ENCODE measurements at places on chromosomes 13 and 19.

GRCh38 chr13:19185865-19186645 is 4.4 kb upstream of the TUBA3C start:
- DNase-seq = no peak

DNA sequence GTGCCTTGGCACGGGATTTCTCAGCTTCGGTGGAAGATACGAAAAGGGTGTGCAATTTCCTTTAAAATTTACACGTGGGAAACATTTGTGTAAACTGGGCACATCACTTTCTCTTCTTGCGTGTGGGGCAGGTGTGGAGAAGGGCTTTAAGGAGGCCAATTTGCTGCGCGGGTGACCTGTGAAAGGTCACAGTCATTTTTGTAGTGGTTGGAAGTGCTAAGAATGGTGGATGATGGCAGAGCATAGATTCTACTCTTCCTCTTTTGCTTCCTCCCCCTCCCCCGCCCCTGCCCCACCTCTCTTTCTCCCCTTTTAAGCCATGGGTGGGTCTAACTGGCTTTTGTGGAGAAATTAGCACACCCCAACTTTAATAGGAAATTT is 7.2 kb downstream of the SLITRK5 start:
- DNase-seq = no peak

GRCh38 chr13:94327318-94327717 is 152.2 kb downstream of the DCT start:
- DNase-seq = no peak

DNA sequence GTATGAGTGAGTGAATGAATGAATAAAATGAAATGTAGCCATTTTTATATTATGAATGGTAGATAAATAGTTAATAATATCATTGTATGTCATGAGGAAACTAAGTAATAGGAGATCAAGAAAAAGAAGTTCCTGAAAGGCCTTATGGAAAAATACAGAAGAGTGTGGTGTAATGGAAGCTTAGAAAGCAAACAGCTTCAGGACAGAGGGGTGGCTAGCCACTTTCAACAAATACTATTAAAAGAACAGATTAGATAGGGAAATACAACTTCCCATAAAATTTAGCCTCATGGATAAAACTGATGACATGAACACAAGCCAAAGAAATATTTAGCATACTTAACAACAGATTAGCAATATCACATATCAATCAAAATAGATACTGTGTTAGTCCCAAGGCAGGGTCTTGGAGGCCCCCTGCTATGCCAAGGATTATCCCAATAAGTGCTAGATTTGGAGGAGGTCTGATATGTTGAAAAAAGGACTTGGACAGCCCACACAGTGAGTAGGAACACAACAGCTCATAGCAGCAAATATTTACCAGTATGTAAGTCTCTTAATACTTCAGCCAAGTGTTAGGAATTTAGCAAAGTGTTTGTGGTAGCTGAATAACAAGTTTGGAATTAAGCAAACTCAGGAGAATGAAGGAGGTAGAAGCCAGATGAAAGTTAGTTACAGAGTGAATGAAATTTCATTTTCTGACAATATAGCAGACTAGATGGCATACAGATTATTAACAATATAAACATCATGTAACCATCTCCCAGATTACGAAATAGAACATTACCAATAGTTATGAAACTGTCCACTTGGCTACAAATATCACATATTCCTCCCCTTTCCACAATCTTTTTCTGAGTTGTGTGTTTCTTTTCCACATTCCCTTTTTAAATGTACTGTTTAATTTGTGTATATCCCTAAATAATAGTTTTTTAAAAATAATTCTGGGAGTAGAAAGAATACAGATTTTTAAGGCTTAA is 1632.0 kb downstream of the PCDH9 start:
- no peak for DNase-seq

DNA sequence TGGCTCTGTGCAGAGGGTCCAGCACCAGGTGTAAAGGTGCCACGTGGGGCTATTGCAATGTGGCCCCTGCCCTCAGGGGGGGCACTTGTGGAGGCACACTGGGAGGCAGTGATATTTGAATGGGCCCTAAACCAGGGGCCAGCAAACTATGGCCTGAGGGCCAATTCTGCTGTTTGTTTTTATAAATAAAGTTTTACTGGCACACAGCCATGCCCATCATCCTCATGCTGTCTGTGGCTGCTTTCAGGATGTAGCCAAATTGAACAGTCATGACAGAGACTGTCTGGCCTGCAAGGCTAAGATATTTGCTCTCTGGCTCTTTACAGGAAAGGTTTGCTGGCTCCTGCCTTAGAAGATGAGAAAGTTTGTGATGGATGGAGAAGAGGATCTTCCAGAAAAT is 33.9 kb upstream of the RANBP3 start:
- no peak for DNase-seq

GRCh38 chr19:16381756-16382401 is 57.3 kb downstream of the KLF2 start:
- peak; percentile 68 for DNase-seq

- no peak for DNase-seq
Measured at GRCh38 chr13:100636441-100636840, 38.2 kb downstream of the TMTC4 start.

DNA sequence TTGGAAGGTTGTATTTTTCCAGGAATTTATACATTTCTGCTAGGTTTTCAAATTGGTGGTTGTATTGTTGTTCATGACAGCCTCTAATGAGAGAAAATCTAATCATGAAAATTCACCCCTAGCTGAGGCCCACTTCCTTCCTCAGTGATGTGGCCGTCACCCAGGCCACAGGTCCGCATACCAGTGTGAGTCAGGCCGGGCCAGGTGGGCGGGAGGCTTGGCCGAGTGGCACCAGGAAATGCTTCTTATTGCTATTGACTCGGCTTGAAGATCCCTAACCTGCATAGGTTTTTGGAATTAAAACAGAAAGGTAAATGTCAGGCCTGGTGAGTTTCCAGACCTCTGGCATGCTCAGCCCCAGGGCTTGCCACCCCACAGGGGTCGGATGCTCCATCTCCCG is 88.7 kb downstream of the SCGB2B2 start:
- DNase-seq = no peak

DNA sequence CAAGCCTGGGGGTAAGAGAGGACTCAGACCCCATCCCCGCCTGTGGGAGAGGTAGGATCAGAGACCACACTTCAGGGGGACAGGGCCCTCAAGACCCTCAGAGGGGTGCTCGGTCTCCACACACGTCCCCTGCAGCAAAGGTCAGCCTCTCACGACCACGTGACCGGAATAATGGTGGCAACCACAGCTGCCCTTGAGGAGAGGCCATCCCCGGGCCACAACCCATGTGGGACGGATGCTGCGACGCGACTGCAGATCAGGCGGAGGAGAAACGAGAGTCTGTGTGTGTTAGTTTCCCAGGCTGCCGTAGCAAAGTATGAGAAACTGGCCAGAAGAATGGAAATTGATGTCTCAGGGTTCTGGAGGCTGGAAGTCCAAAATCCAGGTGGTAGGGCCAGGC is 8.9 kb downstream of the MED25 start:
- no peak for DNase-seq

- no peak for DNase-seq
Measured at GRCh38 chr19:46254776-46255175, 25.2 kb downstream of the IGFL1 start.

DNA sequence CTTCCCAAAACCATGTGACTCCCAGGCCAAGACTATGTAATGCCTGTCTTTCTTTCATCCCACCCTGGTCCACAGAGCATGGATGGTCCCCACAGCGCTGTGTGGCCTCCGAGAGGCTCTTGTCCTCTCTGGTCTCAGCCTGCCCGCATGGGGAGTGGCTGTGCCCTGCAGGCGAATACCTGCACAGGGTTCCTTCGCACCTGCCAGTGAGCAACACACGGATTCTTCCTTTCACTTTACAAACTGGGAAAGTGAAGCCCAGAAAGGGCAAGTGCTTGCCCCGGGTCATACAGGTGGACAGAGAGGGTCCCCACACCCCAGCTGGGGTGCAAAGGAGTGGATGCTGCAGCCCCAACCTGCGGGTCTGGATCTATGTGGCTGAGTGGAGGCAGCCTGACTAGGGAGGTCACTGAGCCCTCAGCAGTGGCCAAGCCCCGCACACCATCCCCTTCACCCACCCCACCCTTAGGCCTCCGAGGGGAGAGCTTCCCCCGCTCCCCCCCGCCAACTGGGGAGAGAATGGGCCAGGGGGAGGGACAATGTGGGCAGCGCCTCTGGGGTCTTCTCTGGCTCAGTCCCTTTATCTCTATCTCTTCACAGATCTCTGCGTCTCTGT is 747 bp upstream of the MARK4 start:
- DNase-seq = no peak

GRCh38 chr13:27500806-27501534 is 50.6 kb upstream of the MTIF3 start:
- DNase-seq = no peak

- no peak for DNase-seq
Measured at GRCh38 chr13:43270130-43270830, 246.9 kb downstream of the DNAJC15 start.

- no peak for DNase-seq
Measured at GRCh38 chr13:76808927-76809326, 77.3 kb downstream of the KCTD12 start.

DNA sequence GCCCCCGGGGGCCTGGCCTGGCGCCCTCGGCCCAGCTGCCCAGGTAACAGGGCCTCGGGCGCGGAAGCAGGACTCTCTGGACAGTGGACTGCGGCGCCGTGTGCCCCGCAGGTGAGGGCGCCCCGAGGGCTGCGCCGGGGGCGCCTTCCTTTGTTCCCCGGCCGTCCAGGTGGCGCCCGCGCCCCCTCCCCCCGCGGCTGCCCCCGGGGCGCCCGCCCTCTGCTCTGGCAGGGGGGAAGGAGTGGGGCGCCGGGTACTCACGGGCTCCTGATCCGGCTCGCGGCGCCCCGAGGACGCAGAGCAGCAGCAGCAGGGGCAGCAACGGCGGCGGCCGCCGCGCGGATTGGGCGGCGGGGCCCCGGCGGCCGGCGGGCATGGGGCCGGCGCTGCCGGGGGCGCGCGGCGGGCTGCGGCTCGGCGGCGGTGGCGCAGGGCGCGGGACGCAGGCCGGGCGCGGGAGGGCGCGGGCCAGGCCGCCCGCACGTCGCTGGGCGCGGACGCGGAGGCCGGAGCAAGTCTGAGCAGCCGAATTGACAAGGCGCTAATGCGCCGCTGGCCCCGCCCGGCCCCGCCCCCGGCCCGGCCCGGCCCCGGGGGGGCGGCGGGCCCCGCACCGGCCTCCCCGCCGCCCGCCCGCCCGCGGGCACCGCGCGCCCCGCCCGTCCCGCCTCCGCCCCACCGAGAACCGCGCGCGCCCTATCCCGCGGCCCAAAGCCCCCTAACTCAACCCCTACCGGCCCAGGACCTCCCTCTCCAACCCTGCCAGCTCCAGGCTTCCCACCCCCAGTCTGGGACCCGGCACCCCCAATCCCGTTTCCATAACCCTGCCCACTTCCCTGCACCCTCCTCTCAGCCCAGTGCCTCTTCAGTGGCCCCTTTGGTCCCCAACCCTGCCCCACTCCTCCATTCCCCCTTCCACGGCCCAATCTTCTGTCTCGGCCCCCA is at the start of gene CRLF1:
CRLF1 (minus strand) TSS at position 519 of the 945 bp plus-strand sequence; CDS start at position 376, 143 bp downstream.
- DNase-seq = no peak

DNA sequence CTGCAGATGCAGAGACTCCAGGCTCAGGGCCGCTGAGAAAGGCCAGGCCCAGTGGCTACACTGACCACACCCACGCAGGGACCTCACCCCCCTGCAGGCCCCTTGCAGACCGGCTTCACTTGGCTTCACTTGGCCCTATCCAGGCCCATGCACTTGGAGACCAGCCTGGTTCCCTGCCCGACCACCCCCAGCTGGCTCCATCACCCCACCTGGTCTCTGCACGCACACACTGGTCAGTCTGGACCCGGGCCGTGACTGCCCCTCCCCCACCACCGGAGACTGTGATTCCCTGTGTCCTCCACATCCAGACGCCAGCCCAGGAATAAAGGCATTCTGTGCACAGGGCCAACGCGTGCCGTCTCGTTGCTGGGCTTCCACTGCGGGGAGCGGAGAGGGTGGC is 4.9 kb upstream of the EBI3 start:
- DNase-seq = no peak

DNA sequence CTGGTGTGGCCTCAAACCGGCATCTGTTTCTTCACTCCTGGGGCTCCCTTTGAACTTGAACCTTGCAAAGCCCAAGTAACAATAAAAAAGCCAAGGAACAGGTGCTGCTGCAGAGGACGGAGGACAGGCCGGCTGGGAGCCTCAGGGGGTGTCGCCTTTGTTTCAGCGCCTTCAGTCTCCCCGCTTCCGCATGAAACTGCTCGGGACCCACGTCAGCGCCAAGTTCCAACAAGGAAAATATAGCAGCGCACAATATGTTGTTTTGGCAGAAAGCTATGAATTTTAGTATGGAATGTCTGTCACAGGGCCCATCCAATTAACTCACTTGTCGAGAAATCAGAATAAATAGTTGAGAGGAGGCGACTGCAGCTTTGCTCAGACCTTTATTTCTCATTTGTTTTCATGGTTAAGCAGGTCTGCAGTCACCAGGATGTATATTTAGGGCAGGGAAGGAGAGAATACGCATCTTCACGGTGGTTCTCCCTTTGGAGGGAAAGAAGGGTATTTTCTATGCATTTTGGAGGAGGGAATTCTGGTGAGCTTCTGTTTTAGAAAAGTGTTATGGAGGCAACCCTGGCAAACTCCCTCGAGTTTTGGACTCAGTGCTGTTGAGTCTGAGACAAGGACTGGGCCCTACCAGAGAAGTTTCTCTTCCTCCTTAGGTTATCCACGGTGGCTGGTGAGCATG is 34.3 kb upstream of the MEDAG start:
- DNase-seq = no peak

DNA sequence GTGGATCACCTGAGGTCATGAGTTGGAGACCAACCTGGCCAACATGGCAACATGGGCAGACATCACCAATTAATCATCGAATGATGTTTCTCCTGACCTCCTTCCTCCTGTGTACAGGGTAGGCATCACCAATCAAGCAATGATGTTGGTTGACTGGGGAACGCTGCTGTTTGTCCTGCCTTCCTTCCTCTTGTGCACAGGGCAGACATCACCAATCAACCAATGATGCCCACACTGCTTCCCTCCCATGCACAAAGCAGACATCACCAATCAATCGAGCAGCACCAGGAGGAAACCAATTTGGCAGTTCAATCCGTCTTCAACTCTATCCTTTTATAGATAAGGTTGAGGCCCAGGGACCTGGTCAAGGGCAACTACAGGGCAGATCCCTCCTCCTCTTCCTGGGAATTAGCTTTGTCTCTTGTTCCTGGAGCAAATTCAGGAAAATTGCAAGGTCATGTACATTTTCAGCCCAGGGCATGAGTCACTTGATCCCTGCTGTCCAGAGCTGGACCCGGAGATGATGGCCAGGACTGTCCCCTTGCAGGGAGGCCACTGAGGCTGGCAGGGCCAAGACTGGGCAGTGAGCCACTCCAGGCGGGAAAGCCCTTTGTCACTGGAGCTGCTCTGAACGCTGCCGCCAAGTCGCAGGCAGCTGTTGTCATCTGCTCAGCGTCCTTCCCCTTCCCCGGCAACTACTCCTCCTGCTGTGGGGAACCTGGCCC is 5.3 kb upstream of the CSNK1G2 start:
- DNase-seq = no peak

GRCh38 chr13:110277357-110277975 is 29.5 kb downstream of the COL4A1 start:
- no peak for DNase-seq

DNA sequence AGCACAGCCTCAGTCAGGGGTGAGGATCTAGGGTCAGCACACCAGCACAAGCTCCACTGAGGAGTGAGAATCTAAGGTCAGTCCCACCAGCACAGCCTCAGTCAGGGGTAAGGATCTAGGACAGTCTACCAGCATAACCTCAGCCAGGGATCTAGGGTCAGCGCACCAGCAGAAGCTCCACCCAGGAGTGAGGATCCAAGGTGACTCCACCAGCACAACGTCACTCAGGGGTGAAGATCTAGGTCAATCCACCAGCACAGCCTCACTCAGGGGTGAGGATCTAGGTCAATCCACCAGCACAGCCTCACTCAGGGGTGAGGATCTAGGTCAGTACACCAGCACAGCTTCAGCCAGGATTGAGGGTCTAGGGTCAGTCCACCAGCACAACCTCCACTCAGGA is 64.5 kb downstream of the RAB20 start:
- no peak for DNase-seq
